ENCODE measurements at places on chromosomes 3 and 15. TPM values are rescaled to one million over a fixed set of nuclear protein-coding genes. Genes with fewer than 3 reads are reported as not detected.

DNA sequence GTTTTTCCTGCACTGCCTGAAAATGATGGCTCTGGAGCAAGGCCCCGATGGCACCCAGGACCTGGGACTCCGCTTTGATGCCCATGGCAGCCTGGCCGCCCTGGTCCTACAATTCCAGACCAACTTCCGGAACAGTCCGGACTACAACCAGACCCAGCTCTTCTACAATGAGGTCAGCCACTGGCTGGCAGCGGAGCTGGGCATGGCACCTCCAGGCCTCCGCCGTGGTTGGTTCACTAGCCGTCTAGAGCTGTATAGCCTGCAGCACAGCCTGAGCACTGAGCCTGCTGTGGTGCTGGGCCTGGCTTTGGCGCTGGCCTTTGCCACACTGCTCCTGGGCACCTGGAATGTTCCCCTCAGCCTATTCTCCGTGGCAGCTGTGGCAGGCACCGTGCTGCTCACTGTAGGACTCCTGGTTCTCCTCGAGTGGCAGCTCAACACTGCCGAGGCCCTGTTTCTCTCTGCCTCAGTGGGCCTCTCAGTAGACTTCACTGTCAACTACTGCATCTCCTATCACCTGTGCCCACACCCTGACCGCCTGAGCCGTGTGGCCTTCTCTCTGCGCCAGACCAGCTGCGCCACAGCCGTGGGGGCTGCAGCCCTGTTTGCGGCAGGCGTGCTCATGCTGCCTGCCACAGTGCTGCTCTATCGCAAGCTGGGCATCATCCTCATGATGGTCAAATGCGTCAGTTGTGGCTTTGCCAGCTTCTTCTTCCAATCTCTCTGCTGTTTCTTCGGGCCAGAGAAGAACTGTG is 10.9 kb downstream of the DISP2 start:
- no peak for DNase-seq

DNA sequence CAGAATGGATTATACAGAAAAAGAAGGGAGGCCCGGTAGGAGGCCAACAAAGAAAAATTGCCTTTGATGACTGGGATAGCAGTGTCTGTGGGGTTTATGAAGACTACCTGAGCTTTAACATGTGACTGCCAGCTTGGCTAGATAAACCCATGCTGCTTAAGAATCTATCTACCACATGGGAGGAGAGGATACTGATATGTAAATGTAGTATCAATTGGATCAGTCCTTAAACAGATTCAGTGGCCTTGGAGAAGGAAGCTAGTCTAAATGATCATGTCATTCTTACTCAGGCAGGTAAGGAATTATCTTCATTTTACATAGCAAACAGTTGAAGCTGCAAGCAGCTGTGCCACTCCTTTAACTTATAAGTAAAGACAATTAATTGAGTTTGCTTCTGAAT is 50.0 kb upstream of the SYNPR start:
- DNase-seq: no peak

- no peak for DNase-seq
Measured at GRCh38 chr3:188174317-188175044, 20.5 kb downstream of the LPP start.

MEX3B gene
- 12.8 TPM for total RNA-seq

GRCh38 chr3:80263260-80263659 is 495.5 kb upstream of the ROBO1 start:
- no peak for DNase-seq
